ENCODE measurements at places on chromosomes 2 and 18. TPM values are rescaled to one million over a fixed set of nuclear protein-coding genes. Genes with fewer than 3 reads are reported as not detected.

GRCh38 chr2:210991107-210991506 is 434.7 kb downstream of the CPS1 start:
- no peak for DNase-seq

DNA sequence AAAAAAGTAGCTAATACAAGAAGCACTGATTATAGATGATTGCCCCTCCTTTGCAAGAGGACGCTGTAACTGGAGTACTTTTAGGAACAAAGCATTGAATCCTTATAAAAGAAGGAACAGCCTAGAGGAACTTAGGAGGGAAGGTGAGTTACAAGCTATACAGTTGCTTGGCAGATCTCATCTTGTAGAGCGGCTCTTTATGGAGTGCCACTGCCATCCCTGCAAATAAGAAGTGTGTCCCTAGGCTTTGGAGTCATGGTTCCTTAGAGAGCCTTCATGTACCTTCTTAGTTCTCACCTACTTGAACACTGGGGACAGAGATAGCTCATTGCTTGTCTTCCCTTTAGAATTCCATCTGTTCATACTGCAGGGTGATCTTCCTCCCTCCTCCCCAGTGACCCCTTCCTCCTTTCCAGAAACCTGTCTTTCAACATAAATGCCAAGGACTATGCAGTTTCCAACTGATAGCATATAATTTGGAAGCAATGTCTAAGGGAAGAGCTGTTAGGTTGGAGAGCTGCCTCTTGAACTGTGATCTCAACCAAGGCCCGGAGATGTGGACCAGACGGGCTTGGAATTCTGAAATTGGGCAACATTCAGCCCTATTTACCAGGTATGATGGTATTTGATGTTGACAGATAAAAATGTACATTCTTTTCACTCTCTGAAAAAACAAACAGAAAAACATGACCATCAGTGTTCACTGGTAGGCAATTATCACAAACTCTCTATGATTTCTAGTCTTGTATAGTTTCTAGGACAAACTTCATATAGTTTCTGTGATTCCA is 7.5 kb downstream of the FMNL2 start:
- no peak for DNase-seq

DNA sequence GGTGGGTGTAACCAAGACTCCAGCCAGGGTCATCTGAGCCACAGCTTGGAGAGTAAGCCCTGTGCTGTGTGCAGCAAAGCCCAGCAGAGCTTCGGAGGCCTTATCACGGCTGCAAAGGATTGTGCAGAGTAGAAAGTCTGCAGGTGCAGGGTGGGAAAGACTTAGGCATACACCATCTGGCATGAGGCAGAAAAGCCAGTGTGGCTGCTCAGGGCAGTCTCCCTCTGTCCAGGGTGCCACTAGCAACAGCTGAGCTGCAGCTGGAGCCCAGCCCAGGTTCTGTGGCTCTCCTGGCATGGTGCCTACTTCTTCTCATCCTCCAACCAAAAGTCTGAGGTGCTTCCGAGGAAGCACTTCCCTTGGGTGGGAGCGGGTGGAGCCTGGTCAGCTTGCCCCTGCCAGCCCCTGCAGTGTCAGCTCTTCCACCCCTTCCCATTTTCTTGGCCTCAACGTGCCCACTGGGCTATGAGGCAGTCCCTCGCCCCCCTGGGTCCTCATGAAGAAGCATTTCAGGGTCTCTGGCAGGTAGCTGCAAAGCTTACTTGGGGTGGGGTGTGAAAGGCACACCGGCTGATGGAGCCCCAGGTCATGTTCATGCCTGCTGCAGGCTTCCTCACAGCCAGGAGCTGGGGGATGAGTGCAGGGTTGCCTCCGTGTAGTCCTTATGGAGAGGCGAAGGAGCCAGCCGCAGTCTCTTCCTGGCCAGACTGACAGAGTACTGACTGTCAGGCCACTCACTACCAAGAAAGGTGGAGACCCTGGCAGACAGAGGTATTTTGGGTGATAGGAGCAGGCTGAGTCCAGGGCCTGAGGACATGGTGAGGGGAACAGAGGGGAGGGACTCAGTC is 4.8 kb downstream of the AMER3 start:
- DNase-seq: no peak

- no peak for DNase-seq
These were observed 89.4 kb downstream of the NRP2 start for GRCh38 chr2:205771666-205772065.

DNA sequence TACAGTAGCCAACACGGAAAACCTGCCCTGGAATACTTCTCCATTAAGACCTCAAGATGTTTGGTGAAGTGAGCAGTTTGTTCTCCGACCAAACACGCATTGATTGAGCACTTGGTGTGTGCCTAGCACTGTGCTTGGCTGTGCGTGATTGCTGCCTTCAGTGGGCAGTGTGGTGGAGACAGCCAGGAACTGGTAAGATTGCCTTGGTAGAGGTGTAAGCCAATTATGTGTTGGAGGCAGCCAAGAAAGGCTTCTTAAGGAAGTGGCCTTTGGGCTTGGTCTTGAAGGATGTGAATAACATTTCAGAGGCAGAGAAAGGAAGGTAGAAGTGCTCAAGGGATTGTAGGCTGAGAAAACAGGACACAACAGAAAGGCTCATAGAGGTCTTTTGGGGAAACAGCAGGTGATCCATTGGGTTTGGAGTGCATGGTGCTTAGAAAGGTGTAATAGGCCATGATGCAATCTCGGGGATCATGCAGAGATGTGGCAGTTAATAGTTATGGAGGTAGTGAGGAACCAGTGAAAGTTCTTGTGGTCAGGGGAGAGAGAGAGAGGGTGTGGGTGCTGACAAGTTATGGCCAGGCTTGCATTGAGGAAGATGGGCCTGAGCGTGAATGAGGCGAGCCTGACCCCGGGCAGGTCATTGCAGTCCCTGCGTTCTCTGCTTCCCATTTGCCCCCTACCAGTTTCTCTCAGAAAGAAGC is 6.3 kb downstream of the B3GNT2 start:
- peak; percentile 21 for DNase-seq

GRCh38 chr18:48715711-48716361 is 177.0 kb downstream of the CTIF start:
- no peak for DNase-seq

DNA sequence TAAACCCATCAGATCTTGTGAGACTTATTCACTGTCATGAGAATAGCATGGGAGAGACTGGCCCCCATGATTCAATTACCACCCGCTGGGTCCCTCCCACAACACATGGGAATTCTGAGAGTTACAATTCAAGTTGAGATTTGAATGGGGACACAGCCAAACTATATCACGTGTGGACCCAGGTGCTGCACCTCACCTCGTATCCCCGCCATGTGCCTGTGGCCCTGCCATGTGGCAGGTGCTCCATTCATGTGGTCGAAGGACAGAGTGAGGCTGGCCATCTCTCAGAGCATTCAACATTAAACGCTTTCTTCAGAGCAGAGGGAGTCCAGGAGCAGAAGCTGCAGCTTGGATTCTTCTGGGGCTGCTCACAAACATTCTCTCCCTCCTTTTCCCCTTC is 32.3 kb downstream of the MROH2A start:
- DNase-seq: peak; percentile 3

GRCh38 chr2:96801005-96801785 is 14.9 kb upstream of the CNNM3 start:
- peak; percentile 86 for DNase-seq

DNA sequence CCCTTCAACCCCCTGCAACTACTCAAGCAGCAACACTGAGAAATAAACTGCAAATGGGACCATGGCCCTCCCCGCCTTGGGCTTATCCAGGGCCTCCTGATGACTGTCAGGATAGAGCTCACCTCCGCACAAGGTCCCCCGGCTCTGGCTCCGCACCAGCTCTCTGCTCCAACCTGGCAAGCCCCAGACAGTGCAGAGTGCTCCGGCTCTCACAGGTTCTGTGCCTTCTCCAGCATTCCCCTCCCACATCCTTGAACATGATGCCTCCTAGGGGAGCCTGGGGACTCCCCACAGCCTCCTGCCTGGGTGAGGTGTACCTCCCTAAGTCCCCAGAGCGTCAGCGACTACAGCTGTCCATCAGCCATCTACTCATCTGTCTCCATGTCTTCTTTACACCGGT is 26.7 kb upstream of the NPAS2 start:
- DNase-seq: no peak

- no peak for DNase-seq
These were observed 899.5 kb upstream of the KLHL29 start for GRCh38 chr2:22485486-22485885.

- DNase-seq: no peak
These were observed 145.1 kb downstream of the AGPS start for GRCh38 chr2:177537636-177538035.

DNA sequence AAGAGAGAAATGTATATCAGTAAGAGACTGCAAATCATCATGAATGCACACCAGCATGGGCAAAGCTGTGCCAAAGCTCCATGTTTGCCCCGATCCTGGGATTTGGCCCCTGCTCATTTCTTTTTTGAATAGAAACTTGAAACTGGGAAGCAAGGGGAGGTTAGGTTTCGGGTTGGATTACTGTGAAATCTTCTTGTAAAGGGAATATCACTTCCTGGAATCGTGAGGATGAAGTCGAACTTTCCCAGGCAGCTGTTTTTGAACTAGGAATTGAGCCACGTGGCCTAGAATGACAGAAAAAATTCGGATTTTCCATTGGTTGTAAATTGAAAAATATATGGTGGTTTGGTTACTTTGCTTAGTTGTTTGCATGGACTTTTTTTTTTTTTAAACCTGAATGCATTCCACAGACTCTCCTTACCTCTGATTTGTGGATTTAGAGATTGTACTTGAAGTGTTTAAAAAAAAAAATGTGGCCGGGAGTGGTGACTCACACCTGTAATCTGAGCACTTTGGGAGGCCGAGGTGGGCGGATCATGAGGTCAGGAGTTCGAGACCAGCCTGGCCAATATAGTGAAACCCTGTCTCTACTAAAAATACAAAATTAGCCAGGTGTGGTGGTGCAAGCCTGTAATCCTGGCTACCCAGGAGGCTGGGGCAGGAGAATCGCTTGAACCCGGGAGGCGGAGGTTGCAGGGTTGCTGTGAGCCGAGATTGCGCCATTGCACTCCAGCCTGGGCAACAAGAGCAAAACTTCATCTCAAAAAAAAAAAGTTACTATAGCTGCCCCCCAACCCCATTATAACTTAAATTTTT is 32.1 kb downstream of the GRHL1 start:
- no peak for DNase-seq

Gene ZNF236
- 14.4 TPM for total RNA-seq

Gene OXER1
- total RNA-seq: not detected

Gene DCDC2C
- total RNA-seq: not detected

Gene ARHGAP15
- 70.2 TPM for total RNA-seq

Gene ALPG
- not detected for total RNA-seq

Gene TMEM150A
- 1.2 TPM for total RNA-seq

Gene IL18R1
- 26.6 TPM for total RNA-seq

Gene RAX
- not detected for total RNA-seq
